ENCODE measurements at places on chromosomes 5 and 9.

GRCh38 chr9:91927922-91928510 is 22.0 kb downstream of the ROR2 start:
- no peak for DNase-seq

GRCh38 chr5:16428359-16428758 is 37.2 kb downstream of the ZNF622 start:
- no peak for DNase-seq

- peak; percentile 19 for DNase-seq
Observed at GRCh38 chr9:69822116-69822750, 1.6 kb downstream of the CFAP95 start.

- no peak for DNase-seq
Observed at GRCh38 chr5:96968074-96968473, 32.2 kb downstream of the LNPEP start.

DNA sequence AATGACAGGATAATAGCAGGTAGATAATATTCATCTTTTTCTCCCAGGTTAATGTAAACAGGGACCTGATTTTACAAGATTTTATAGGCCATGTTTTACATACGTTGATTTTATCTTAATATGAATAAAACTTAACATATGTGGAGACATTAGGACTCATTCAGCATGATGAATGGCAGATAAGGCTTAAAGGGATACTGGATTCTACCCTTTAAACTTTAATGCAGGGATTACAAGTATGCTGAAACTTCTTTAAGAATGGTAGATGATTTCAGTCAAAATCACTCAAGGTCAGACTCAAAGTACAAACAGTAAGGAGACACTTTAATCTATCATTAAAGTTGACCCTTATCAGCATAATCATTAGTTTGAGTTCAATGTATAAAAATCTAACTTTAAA is 274.5 kb upstream of the IZUMO3 start:
- DNase-seq, result no peak

DNA sequence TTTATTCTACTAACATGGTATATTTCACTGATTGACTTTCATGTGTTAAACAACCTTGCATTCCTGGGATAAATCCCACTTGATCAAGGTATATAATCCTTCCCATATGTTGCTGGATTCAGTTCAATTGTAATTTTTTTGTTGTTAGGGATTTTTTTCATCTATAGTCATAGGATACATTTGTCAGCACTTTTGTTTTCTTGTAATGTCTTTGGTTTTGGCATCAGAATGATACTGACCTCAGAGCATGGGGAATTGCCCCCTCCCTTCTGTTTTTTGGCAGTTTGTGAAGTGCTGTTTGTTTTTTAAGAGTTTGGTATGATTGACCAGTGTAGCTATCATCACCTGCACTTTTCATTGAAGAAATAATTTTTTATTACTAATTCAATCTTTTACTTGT is 176.8 kb upstream of the RASEF start:
- no peak for DNase-seq

DNA sequence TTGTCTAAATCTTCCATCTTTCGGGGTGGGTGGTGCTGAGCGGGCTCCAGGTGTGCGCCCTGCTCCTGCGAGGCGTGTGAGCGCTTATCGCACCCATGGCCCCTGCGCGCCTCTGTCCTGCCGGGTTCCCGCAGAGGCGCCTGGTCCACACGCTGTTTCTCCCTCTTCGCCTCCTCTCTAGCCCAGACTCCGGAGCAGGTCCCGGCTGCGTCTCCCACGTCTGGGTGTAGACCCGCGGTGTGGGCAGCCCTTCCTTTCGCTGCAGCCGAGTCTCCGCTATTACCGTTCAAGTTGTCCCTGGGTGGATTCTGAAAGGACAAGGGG is 40.5 kb upstream of the PLEKHG4B start:
- DNase-seq, result no peak

GRCh38 chr5:159916841-159917761 is 819 bp downstream of the ADRA1B start:
- no peak for DNase-seq

DNA sequence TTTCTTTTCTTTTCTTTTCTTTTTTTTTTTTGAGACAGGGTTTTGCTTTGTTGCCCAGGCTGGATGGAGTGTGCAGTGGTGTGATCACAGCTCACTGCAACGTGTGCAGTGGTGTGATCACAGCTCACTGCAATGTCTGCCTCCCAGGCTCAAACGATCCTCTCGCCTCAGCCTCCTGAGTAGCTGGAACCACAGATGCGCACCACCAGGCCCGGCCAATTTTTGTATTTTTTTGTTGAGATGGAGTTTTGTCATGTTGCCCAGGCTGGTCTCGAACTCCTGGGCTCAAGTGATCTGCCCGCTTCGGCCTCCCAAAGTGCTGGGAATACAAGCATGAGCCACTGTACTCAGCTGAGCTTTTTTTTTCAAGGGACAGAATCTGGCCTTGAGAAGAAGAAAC is 36.8 kb upstream of the TJP2 start:
- DNase-seq, result no peak

DNA sequence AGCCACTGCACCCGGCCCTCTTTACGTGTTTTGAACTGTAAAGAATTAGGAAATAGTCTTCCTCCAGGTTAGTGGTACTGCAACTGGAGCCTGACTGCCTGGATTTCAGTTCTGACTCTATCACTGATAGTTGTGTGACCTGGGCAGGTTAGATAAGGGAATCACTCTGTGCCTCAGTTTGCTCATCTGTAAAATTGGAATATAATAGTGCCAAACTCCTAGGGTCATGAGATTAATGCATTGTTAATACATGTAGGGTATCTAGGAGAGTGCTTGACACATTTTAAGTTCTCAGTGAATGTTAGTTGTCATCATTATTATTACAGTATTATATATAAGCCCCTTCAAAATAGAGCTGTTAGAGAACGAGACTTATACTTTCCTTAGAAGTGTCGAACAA is 72.5 kb upstream of the FSD1L start:
- no peak for DNase-seq

DNA sequence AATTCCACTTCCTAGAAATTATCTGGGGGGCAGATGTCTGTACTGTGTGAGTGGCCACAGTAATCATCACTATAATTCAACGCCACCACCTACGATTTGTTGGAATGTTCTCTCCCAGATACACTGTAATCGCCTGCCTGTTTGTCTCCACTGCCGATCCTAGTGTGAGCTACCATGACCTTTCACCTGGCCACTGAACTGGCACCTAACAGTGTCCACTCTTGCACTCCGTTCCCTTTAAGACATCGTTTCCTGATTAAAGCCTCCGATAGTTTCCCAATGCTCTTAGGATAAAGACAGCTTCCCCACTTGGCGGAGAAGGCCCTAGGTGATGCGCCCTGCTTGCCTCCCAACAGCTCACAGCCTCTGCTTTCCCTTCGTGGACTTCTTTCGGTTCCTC is 4.0 kb downstream of the PHYKPL start:
- DNase-seq, result no peak

DNA sequence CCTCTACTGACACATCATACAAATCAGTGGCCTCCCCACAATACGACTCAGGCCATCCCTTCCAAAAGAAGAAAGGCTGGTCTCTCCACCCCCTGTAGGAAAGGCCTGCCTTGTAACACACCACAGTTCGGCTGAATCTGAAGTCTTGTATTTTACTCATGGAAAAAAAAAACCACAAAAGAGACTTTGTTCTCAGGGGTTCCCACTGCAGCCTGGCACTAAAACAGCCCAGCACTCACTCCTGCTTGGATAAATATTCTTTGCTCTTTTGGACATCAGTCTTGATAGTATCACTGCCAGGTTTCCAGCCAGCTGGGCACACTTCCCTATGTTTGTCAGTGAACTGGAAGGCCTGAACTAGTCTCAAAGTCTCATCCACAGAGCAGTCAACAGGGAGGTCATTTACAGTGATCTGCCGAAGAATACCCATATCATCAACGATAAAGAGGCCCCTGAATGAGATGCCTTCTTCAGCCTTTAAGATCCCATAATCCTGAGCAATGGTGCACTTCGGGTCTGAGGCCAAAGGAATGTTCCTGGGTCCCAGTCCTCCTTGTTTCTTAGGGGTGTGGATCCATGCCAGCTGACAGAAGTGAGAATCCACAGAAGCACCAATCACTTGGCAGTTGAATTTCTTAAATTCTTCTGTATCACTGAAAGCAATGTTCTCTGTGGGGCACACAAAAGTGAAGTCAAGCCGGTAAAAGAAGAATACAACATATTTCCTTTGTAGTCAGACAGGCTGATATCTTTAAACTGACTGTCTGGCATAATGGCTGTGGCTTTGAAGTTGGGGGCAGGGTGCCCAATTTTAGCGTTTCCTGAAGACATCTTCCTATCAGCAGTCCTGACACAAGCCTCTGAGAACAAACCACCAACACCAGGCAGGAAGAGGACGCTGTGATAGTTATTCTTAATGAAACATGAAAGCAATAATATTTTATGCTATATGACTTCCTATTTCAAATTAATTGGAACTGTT is 198.1 kb downstream of the LURAP1L start:
- no peak for DNase-seq

- no peak for DNase-seq
Observed at GRCh38 chr5:93311881-93312280, 269.1 kb downstream of the NR2F1-AS1 start.

DNA sequence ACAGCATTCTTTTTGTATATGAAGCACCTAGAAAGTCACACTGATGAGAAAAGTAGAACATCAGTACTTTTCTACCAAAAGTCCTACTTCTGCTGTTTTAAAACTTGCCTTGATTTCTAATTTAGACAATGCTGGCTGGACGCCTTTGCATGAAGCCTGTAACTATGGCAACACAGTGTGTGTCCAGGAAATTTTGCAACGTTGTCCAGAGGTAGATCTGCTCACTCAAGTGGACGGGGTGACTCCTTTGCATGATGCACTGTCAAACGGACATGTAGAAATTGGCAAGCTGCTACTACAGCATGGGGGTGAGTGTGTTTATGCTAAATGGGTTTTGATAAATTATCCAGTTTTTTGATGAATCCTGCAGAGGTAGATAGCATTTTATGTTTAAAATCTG is 73.5 kb downstream of the SLF1 start:
- DNase-seq, result peak; percentile 15

GRCh38 chr5:44935262-44935661 is 126.5 kb downstream of the MRPS30 start:
- DNase-seq, result no peak

- no peak for DNase-seq
Observed at GRCh38 chr5:139636207-139636792, 11.8 kb upstream of the CXXC5 start.

DNA sequence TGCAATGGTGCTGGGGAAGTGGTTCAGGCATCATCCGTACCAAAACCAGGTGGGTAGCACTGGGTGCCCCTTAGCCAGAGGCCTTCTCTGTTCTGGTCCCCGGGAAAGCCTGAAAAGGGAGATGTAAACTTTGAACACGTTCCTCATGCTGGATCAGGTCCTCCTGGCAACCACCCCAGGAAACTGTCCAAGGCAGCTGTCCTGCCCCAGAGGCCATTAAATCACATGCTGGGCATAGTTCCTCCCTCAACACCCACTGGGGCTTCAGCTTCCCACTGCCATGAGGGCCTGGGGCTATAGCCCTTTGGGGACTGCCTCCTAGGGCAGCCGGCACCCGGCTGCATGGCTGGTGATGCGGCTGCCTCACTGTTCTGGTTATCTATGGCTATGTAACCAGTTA is 228.9 kb upstream of the MVB12B start:
- no peak for DNase-seq

DNA sequence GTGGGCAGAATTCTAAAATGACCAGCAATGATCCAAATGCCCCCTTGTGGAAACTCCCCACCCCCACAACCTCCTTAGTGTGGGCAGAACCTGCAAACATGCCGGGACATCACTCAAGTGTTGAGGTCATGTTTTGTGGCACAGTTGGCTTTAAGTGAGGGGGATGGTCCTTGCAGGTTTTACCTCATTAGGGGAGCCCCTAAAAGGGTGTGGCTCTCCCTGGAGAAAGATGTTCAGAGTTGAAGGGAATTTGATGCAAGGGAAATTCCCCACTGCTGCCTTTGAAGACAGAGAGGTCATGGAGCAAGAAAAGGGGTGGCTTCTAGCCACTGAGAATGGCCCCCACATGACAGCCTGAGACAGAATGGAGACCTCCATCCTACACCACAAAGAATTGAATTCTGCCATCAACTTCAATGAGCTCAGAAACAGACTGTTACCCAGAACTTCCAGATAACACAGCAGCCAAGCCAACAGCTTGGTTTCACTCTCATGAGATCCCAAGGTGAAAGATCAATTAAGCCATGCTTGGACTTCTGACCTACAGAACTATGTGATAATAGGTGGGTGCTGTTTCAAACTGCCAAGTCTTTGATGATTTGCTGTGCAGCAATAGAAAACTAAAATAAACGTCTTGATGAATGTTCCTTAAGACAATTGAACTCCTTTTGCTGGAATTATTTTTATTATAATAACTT is 103.4 kb downstream of the MED10 start:
- DNase-seq, result no peak

DNA sequence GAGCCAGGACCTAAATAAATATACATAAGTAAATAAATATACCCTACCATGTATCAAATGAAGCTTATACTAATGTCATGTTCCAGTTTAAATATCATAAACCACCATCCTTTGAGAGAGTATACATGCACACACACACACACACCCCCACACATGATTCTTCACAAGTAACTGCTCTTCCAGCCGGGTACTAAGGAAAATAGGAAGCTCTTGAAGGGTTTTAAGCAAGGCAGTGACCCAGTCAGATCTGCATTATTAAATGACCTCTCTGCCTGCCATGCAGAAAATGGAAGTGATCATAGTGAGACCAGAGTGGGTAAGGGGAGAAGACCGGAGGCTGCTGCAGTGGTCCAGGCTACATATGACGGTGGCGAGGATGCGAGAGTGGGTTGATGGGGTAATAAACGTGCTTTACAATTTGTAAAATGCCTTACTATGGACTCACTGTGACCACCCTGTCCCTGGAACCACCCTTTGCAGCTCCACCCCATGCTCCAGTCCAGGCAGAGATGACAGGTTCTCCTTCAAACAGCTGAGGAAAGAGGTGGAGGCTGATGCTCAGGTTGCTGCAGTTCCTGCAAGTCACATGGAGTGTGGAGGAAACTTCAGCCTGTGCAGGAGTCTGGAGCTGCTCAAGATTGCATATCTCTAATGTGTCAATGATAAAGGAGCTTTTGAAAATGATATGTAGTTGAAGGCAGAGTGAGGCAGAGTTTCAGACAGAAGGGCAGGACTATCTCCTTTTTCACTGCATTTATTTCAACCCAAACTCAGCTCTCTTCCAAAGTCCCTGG is 38.8 kb upstream of the NDFIP1 start:
- no peak for DNase-seq

- no peak for DNase-seq
Observed at GRCh38 chr5:124705577-124705976, 40.9 kb downstream of the ZNF608 start.

Data from HEK293T (cell line).